ENCODE measurements at places on chromosomes 16 and 17.

DNA sequence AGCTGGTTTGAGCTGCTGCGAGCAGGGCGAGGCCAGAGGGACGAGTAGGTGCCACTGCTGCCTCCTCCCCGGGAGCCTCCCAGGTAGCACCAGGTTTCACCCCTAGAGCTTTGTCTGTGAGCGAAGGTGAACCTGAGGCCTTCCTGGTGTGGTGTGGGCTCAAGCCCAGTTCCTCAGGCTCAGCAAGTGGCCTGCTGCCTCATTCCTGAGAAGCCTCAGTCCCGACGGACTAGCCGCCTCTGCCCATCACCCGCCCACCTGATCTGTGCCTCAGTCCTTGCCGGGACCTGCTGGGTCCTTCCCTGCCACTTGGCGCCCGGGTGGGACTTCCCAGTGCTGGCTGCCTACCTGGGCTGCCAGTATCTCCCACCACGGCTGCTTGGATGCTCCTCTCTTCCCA is 1.7 kb downstream of the NLRC3 start:
- DNase-seq = no peak

DNA sequence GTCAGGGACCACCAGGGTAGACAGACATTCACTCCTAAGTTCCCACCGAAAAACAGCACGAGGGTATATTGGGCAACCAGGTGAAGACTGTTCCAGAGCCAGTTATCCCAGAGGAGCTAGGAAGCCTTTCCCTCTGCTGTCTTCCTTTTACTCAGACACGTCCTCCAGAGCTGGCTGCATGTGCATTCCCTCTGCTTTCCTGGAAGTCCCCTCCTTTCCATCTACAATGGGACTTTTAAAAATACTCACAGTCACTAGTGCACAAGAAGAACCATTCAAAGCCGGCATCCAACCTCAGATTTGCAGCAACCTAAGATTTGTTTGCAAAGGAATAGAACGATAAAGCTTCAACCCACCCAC is 32.5 kb upstream of the CRISPLD2 start:
- DNase-seq = no peak

GRCh38 chr16:2148714-2149629 is 547 bp downstream of the RAB26 start:
- DNase-seq = peak; percentile 64

GRCh38 chr16:30570636-30571444 is 674 bp downstream of the ZNF688 start:
- DNase-seq = peak; percentile 57

GRCh38 chr17:76726776-76727718 is at the start of gene METTL23:
Gene METTL23 (plus strand): TSS chr17:76726839. CDS start chr17:76729711, 2,872 bp downstream.
- peak; percentile 83 for DNase-seq

DNA sequence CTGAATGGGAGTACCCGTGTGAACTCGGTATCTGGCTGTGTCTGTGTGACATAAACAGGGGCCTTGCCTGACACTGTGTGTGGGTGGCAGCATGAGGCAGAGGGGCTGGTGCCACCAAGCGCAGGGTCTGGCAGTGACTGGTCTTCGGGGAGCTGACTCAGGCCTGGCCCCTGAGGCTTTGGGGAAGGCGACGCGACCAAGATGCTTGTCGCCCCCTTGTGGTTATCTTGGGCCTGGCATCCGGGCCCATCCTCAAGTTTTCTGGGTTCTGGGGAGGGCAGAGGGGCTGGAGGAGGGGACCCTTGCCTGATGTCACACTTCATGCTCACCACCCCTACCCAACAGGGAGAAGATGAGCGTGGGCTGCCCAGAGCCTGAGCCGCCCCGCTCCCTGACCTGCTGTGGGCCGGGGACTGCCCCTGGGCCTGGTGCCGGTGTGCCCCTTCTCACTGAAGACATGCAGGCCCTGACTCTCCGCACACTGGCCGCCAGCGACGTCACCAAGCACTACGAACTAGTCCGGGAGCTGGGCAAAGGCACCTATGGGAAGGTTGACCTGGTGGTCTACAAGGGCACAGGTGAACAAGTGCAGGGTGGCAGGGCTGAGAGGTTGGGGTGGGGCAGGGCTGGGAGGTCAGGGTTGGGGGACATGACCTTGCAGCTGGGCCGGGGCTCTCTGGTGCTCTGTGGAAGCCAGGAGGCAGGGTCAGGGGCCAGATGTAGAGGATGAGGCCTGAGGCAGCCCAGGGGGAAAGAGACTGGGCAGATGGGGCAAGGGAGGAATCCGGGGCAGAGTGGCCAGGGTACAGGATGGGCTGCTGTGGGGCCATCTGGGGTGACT is 24.9 kb downstream of the SBK1 start:
- DNase-seq = peak; percentile 85

- DNase-seq = no peak
Observed at GRCh38 chr17:27351759-27352158, 57.8 kb downstream of the WSB1 start.

- DNase-seq = peak; percentile 28
Observed at GRCh38 chr17:67575325-67575724, 142.4 kb upstream of the NOL11 start.
